ENCODE measurements at places on chromosomes 11 and 22. TPM values are rescaled to one million over a fixed set of nuclear protein-coding genes. Genes with fewer than 3 reads are reported as not detected.

GRCh38 chr11:128239306-128239705 lies 348.1 kb downstream of the ETS1 start:
- DNase-seq: no peak

PHRF1 gene
- total RNA-seq: 14.7 TPM

- no peak for DNase-seq
These were observed 10.9 kb downstream of the TUBA8 start for GRCh38 chr22:18121506-18121905.

DNA sequence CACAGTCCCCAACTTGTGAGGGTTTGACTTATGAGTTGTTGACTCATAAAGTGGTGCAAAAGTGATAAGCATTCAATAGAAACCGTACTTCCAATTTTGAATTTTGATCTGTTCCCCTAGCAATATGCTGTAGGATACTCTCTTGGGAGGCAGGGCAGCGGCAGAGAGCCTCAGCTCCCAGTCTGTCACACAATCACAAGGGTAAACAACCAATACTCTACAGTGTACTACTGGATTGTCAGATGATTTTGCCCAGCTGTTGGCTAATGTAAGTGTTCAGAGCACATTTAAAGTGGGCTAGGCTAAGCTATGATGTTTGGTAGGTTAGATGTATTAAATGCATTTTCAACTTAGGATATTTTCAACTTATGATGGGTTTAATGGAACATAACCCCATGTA lies 13.7 kb upstream of the NXPE2 start:
- DNase-seq: no peak

GRCh38 chr11:118060081-118060661 lies 16.7 kb upstream of the TMPRSS4 start:
- no peak for DNase-seq

DNA sequence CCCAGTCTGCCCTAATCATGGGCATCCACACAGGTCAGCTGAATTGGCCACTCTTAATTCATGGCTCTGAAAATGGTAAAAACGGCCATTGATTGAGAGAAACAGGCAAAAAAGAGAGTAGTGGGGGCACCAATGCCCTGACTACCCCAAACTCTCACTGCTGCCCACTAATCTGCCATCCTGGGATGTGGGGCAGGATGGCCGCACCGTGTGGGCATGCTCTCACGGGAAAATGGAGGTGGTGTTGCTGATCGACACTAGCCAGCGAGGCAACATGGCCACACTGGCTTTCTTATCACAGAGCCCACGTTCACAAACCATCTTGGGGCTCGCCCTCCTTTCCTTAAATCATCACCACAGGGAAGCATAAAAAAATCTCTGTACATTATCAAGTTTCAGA lies 11.2 kb upstream of the TUB start:
- no peak for DNase-seq

CDKN1C gene
- total RNA-seq: 107 TPM

OR8A1 gene
- total RNA-seq: not detected

DNA sequence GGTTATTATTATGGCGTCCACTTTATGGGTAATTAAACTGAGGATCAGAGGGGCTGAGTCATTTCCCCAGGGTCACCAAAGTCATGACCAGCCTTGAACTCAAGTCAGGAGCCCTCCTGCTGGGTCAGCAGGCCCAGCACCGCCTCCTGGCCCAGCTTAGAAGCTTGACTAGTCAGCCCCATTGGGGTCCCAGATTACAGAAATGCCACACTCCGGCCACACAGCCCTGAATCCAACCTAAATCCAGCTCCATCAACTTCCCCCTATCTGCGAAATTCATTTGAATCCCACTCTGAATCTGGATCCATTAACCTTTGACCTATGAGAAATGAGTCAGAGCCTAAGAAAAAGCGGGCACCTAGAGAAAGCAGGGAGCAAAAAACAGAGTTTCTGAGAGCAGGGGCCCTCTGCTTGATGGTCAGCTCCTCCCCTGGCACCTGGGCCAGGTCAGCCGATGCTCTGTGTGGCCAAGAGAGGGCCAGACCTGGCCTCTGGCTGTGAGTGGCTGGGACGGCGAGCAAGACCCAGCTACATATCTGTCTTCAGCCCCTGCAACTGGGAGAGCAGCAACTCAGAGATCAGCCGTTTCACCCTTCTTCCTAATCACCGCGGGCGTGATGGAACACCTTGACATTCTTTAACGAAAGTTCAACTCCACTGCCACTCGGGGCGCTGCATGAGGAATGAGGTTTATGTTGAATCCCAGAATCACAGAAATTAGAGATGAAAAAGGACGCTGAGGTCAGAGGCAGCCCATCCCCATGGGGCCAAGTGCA lies 196.1 kb downstream of the TRIM29 start:
- DNase-seq: no peak

GRCh38 chr11:434496-434895 lies 7.3 kb downstream of the ANO9 start:
- no peak for DNase-seq

- DNase-seq: no peak
These were observed 13.4 kb upstream of the CCND1 start for GRCh38 chr11:69627551-69627950.

E2F8 gene
- total RNA-seq: 2.3 TPM

DNA sequence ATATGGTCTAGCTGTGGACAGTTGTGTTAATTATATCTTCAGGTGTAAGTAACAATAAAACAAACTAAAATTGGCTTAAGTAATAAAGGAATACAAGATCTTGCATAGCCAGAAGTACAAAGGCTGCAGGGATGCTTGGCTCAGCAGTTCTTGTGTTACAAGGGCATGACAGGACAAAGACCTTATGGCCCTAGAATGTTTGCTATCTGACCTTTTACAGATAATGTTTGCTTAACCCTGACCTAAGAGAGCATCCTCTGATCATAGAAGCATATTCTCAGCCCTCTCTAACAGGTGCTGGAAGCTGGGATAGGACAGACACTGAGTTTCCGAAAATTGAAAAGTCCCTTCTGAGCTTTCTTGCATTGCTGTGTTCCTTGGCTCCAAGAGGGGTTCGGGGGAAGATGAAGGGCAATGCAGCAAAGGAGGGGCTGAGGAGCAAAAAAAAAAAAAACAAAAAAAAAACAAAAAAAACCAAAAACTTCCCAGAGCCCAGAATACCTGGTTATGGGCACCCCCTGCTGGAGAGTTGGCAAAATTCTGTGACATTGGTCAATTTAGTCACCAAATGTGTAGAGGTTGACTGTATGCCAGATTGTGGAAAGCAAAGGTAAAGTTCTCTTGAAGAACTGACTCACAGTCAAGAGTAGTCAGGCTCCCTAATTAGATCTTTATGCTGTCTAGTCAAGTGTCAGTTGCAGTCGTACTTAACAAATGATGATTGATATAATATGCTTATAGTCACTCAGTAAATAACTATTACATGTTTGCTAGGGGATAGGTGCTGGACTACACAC lies 10.4 kb upstream of the HIKESHI start:
- peak; percentile 86 for DNase-seq

DNA sequence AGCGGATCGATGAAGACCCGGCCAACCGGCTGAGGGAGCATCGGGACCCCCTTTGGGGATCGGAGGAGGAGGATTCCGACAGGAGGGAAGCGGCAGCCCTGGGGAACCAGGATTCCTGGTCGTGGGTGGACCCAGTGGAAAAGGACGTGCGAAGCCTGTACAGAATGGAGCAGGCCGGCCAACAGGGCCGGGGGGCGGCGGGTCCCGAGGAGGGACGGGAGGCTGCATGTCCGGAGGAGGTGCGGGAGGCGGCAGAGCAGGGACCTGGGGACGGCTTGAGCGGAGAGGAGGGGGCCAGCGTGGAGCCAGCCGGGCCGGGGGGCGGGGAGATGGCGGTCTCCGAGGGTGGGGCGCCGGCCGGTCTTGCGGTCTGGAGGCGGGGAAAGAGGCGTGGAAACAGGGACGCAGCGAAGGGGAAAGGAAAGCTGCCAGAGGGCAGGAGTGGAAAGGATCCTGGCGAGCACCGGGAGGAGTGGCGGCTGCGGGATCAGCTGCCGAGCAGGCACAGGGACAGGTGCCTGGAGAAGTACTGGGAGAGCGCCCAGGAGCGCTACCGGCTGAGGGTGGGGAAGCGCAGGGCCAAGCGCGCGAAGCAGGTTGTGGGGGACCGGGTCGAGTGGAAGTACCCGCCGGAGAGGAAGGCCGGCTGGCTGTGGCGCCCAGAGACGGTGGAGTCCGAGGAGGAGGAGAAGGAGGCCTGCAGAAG lies at the start of gene ANO5:
Gene ANO5, plus strand, starts transcription at position 444 of the 706 bp plus-strand sequence. CDS start 408 bp downstream, outside the sequence.
- peak; percentile 60 for DNase-seq

- no peak for DNase-seq
These were observed 17.3 kb upstream of the OSBPL5 start for GRCh38 chr11:3182462-3182852.

DNA sequence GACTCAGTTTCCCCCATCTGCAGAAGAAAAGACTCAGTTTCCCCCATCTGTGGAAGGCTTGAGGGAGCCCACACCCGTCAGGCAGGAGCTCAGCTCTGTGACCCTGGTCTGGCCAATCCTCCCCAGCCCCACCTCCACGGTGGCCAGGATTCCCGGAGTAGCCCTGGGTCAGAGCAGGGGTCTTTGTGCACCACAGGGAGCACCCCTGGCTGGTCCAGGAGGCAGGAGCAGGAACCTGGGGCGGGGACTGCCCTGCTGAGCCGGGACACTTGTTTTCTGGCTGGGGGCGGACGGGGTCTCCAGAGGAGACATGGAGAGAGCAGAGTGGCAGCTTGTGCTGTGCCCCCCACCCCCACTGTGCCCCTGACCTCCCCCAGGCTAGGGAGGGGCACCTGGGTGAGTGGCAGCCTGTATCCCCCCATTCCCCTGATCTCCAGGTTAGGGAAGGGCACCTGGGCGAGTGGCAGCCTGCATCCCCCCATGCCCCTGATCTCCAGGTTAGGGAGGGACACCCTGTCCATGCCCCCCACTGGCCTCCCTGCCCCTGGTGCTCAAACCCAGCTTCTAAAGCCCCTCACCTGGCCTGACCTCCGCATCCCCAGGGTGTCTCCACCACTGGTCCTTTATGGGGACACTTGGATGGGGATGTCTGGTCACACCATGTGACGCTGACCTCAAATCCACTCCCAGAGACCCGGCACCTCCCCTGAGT lies 18.8 kb downstream of the IL17REL start:
- DNase-seq: no peak

- no peak for DNase-seq
These were observed 26.0 kb downstream of the DKK3 start for GRCh38 chr11:11982461-11982860.

BBOX1 gene
- total RNA-seq: 42.8 TPM

CDON gene
- total RNA-seq: 33.0 TPM

DNA sequence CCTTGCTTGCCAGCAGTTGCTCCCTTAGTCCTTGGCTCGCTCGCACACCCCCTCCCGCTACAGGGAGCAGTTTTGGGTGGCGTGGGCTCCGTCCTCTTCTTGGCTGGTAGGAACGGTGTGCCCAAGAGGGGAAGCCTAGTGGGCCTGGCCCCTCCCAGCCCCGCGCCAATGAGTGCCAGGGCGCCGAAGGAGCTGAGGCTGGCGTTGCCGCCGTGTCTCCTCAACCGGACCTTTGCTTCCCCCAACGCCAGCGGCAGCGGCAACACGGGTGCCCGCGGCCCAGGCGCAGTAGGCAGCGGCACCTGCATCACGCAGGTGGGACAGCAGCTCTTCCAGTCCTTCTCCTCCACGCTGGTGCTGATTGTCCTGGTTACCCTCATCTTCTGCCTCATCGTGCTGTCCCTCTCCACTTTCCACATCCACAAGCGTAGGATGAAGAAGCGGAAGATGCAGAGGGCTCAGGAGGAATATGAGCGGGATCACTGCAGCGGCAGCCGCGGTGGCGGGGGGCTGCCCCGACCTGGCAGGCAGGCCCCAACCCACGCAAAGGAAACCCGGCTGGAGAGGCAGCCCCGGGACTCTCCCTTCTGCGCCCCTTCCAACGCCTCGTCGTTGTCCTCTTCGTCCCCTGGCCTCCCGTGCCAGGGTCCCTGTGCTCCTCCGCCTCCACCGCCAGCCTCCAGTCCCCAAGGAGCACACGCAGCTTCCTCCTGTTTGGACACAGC lies 1.6 kb downstream of the C11orf87 start:
- peak; percentile 24 for DNase-seq

DNA sequence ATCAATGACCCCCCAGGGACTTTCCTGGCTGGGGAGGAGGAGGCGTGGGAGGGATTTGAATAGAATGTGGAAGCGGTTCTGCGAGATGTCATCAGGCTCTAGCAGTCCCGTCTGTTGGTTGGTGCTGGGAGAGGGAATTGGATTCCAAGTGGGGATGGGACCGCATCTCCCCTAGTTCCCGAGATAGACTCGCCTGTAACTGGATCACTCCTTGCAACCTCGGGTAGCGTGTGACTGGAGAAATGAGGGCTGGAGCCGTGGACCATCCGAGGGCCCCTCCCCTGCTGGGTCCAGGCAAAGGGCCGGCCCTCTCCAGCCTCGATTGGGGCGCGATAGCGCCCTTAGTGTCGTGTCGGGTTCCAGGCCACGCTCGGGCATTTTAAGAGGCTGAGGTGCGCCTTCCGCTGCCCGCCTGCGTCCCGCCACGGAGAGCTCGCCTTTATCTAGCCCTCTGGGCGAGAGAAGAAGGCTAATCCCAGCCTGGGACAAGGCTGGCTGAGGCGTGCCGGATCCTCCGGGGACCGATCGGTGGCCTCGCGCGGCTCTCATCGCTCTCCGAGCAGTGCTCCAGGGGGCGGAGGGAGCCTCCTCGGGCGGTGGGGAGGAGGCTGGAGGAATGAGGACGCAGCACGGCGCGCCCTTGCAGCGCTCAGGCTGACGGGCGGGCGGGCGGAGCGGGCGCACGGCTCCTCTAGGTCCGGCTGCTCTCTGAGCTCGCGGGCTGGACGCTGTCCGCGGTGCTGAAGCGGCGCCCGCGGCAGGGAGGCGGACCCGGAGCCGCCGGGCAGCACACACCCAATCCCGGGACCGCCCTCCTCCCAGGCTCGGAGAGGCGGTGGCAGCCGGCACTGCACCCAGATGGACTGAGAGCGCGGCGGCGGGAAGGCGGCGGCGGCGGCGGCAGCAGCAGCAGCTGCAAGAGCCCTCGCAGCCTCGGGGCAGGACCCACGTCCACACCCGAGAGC lies 107.8 kb downstream of the OSBP2 start:
- peak; percentile 74 for DNase-seq

- DNase-seq: no peak
These were observed 108.3 kb downstream of the CHST1 start for GRCh38 chr11:45556851-45557707.

TMPRSS6 gene
- not detected for total RNA-seq

KRTAP5-6 gene
- not detected for total RNA-seq

DNA sequence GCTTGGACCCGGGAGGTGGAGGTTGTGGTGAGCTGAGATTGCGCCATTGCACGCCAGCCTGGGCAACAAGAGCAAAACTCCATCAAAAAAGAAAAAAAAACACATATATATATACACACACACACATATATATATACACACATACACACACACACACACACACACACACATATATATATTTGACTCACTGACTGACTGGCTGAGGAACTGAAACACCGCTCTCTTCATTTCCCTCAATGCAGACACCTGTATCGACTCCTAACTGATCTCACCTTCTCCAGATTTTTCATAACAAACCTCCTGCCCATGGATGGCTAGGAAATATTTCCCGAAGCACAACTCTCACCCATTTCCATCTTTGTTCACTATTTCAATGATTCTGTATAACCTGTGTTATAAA lies 140.7 kb upstream of the ANO3 start:
- DNase-seq: no peak

GRCh38 chr11:35404388-35404775 lies 15.0 kb downstream of the SLC1A2 start:
- DNase-seq: no peak

KIRREL3 gene
- total RNA-seq: 18.7 TPM

TXN2 gene
- 22.0 TPM for total RNA-seq

CD3G gene
- 0.17 TPM for total RNA-seq

NDUFC2 gene
- total RNA-seq: 82.2 TPM
